ENCODE measurements at places on chromosomes 16 and 17.

DNA sequence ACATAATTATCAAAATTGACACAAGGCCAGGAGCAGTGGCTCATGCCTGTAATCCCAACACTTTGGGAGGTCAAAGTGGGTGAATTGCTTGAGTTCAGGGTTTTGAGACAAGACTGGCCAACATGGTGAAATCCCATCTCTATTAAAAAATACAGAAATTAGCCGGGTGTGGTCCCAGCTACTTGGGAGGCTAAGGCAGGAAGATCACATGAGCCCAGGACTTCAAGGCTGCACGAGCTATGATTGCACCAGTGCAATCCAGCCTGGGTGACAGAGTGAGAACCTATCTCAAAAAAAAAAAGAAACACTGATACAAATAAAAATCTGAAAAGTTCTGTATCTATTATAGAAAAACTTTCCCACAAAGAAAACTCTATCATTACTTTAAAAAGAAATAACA, 15.5 kb downstream of the MYH10 start:
- no peak for DNase-seq

GRCh38 chr17:13626703-13627102, 25.0 kb upstream of the HS3ST3A1 start:
- no peak for DNase-seq

DNA sequence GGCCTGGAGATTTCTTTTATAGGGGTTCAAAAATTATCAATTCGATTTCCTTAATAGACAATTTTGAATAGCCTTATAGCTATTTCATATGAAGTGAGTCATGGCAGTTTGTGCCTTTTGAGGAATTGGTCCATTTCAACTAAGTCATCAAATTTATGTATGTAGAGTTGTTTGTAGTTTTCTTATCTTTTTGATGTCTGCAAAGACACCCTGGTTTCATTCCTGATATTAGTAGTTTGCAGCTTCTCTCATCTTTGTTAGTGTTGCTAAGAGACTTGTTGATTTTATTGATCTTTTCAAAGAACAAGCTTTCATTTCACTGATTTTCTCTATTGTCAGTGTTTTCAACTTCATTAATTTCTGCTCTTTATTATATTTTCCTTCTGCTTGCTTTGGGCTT, 44.2 kb downstream of the N4BP1 start:
- DNase-seq: no peak

- DNase-seq: no peak
Observed at GRCh38 chr16:69936252-69936651, 14.9 kb upstream of the CLEC18A start.

DNA sequence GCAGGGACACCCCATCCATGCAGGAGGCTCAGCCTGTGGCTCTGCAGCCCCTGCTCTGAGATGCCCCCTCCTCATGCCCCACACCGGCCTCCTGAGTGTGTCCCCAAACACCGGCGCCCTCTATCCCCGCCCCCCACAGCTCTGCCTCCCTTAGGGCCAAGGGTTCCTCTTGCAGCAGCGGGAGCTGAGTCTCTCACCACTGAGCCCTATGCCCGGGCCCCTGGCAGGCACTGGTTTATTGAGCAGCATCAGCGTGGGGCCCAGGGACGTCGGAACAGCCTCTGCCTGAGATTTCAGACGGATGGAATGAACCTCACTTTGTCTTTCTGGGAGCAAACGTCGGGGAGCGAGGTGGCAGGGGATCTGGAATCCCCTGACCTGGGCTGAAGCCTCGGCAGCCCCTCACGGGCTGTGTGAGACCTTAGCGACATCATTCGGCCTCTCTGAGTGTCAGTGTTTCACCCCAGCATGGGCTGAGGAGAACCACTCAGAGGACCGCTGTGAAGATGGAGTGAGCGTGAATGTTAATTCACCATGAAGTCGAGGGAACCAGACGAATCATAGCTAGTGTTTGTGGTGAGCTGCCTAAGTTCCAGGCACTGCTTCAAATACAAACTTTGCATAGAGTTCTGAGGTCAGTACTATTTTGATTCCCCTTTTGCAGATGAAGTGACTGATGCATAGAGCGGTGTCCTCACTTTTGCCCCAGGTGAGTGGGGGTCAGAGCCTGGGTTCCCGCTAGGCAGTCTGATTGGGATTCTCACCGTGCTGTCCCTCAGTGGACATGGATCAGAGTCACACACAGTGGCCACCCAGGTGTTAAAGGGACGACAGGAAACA, 5.3 kb upstream of the C16orf74 start:
- DNase-seq: no peak

DNA sequence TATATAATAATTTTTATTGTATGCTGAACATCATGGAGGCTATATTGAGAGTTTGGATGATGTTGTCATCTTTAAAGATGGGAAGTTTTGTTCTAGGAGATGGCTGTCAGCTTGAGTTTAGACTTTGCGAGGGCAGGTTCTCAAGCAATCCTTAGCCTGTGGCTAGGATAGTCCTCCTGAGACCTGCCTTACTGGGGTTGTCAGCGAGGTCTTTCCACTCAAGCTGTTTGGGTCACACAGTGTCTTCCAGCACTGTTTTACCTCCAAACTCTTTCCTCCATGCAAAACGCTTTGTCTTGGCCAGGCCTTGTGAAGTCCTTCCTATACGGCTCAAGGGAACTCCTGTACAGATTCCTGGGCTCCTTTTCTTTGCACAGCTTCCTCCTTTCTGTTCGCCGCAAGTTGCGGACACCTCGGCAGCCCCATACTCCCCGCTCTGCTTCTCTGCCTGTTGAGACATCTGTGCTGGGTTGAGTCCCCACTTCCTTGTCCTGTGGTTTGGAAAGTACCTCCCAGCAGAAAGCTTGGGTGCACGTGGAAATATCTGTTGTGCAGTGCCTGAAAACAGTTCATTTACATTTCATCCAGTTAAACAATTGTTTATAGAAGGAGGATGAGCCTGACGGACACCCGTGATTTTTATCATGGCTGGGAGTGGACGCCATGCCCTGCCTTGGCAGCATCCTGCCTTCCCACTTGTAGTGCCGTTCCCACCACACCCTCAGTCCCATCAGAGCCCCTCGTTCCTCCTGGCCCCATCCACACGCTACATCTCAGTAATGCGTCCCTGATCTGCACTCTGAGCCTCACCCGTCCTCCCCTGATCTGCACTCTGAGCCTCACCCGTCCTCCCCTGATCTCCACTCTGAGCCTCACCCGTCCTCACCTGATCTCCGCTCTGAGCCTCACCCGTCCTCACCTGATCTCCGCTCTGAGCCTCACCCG, 55.0 kb upstream of the CBFA2T3 start:
- no peak for DNase-seq

- no peak for DNase-seq
Observed at GRCh38 chr16:88854306-88855111, 2.2 kb downstream of the GALNS start.

DNA sequence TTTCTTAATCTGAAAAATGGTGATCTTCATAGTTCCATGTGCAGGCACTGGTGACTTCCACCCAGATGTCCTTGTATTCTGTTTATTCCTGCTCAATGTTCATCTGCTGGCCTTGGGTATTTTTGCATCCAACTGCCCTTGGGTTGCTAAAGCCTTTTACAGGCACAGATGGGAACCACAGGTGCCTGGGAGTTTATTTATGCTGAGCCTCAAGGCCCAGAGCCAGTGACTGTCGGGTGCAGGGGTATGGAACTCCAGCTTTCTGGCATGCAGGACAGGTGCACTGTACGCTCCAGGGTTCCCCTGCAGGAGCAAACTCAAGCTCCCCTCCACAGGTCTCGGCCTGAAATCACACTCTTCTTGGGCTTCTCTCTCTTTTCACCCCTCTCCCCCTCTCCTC, 22.3 kb downstream of the DYNLRB2 start:
- DNase-seq: no peak

DNA sequence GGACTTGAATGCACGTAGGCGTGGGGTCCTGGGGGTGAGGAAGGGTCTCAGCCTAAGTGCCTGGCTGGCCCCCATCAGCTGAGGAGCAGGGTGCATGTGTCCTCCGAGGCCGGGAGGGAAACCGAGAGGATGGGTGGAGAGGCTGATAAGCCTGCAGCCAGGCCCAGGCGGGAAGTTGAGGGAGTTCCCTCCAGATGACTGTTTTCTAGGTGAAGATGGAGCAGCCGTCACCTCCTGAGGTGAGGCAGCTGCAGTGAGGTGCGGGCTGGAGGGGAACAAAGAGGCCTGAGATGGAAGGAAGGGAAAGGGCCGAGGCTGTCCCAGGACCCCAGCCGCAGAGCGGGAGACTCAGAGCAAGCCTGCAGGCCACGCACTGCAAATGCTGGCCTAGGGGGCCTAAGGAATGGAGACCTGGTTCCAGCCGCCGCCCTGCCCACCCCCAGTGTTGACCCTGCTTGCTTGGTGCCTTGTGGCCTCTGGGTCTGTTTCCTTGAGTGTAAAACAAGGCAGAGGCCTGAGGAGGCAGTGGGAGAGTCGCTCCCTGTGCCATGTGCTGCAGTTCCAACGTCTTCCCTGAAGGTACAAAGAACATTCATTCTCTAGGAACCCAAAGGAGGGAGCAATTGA, 3.0 kb downstream of the PECAM1 start:
- DNase-seq: no peak

DNA sequence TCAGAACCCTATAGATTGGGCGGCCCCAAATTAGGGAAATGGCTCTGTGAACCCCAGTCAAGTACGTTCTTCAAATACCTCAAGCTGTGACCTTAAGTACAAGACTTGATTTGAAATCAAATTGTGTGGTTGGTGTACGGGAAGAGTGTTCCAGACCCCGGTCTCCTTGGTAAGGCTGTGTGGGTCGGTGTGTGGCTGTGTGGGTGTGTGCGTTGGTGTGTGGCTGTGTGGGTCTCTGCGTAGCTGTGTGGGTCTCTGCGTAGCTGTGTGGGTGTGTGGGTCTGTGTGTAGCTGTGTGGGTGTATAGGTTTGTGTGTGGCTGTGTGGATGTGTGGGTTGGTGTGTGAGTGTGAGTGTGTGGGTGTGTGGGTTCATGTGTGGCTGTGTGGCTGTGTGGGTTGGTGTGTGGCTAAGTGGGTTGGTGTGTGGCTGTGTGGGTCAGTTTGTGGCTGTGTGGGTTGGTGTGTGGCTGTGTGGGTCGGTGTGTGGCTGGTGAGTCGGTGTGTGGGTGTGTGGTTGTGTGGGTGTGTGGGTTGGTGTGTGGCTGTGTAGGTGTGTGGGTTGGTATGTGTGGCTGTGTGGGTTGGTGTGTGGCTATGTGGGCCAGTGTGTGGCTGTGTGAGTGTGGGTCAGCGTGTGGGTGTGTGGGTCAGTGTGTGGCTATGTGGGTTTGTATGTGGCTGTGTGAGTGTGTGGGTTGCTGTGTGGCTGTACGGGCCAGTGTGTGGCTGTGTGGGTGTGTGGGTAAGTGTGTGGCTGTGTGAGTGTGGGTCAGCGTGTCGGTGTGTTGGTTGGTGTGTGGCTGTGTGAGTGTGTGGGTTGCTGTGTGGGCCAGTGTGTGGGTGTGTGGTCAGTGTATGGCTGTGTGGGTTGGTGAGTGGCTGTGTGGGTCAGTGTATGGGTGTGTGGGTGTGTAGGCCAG, 238.7 kb upstream of the ZFHX3 start:
- no peak for DNase-seq

DNA sequence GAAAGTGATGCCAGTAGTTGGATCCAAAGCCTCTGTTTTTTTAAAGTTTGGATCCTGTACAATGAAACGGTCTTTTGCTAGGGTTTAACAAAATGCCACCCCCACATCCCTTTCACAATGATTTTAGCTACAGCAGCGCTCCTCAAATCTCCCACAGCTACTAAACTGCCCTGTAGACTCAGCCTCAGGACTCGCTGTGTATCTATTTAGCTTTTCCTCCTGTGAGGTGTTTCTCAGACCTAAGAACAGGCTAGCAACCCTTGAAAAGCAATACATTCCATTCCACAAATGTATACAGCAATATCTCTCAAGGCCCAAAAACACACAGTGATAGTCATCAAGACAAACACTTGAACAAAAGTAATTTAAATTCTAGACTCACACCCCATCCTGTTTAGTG, 206.4 kb downstream of the ZFHX3 start:
- DNase-seq: no peak

DNA sequence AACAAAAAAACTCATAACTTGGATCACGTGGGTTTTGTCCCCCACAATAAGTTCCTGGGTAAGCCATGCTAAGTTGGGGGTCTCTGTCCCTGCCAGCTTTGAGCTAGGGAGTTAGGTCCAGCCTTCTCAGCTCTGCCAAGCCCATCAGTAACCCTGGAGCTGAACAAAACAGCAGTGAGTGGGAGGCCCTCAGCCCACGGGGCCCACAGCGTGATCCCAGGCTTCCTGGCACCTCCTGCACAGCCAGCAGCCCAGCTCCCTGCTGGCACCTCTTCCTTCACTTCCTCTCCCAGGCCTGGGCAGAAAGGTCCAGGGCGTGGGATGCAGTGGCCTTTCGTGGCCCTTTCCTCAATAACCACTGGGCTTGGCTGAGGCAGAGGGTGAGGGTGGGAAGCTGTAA, 35.5 kb upstream of the CDC42EP4 start:
- DNase-seq: no peak

Data from GOT3 (cell line).